ENCODE measurements at places on chromosomes 3 and 15.

DNA sequence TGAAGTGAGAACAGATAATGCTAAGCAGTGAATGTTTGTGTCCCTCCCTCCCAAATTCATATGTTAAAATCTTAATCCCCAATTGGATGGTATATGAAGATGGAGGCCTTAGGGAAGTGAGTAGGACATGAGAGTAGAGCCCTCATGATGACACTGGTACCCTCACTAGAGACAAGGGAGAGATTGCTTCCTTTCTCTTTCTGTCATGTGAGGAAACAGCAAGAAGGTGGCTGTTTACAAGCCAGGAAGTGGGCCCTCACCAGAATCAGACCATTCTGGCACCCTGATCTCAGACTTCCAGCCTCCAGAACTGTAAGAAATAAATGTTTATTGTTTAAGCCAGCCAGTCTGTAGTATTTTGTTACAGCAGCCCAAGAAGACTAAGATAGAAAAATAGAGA is 209.5 kb downstream of the SATB1 start:
- no peak for DNase-seq

- no peak for DNase-seq
Observed at GRCh38 chr3:41863024-41863423, 98.9 kb downstream of the ULK4 start.

GRCh38 chr3:52240886-52241370 is 2.0 kb upstream of the TWF2 start:
- DNase-seq = peak; percentile 37

DNA sequence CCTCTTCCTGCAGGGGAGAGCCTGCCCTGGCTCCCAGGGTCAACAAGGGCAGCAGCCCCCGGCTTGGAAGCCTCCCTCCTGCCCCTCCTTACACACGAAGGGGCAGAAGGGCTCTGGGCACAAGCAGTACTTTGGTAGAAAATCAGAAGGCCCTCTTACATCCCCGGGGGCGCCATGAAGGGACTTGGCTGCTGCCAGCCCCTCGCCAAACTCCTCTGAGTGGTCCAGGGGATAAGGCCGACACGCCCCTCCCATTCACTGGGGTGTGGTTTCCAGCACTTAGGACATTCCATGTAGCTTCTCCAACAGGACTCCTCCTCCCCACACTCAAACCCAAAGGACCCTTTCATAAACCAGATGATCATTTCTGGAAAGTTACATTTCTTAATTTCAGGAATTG is 1.2 kb upstream of the ST8SIA2 start:
- no peak for DNase-seq

DNA sequence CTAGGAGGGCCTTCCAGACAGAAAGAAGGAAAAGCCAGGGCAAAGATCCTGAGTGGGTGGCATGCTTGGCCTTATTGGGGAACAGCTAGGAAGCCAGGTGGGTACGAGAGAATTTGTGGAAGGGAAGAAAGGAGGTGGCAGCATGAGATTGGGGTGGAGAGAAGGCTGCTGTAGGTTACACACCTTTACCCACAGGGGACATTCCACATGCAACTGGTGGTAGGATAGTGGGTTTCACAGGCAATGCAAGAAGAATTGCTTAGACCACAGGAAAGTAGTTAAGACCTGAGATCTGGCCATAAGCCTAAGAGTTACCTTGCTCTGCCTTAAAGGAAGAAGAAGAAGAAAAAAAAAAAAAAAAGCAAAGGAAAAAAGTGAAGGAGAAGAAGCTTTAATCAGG is 19.8 kb downstream of the ANP32A start:
- no peak for DNase-seq

DNA sequence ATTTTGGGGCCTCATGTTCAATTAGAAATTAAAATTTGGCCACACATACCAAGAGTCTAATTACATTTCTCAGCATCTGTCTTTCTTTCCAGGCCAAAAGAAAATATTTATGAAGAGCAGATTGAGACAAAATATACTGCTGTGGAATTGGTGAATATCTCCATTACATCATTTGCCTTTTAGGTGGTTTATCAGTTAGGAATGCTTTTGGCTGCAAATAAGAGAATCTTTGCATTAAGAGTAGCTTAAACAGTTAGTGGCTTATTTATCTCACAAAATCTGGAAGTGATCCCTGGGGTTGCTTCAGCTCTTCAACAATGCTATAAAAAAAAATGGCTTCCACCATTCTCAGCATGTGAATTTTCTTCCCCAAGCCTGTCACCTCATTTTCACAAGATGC is 308.7 kb downstream of the MAGI1 start:
- DNase-seq = no peak

- DNase-seq = peak; percentile 6
Observed at GRCh38 chr15:42133886-42134502, 22.4 kb downstream of the PLA2G4F start.

DNA sequence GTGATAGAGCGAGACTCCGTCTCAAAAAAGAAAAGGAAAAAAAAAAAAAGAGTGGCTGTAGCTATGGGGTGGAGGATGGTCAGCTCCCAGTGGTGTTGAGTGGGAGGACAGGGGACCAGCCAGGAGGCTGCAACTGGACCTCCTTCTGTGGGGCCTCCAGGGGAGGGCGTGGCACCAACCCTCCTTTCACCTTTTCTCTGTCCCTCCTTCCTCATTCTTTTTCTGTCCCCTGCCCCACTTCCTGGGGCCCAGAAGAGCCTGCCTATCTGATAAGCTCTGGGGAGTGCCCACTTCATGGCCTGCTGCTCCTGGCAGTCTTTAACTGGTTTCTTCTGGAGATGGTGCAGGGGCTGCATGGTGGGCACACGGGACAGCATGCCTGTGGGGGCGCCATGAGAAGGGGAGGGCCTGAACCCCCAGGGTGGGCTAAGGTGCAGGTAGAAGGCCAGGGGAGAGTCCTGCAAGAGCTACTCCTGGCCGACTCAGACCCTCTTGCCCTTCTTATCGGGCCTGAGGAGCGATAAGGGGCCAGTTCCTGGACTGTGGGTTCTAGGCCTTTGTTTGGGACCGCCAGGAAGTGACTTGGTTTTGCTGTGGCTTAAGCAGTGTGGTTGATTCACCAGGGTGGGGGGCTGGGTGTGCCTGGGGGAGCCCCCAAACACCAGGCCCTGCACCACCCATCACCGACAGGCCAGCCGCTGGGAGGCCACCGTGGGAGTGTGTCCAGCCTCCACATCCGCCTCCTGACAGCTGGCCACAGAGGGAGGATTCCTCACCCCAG is 49.4 kb upstream of the FLNB start:
- no peak for DNase-seq

- no peak for DNase-seq
Observed at GRCh38 chr3:63727233-63727632, 74.8 kb downstream of the SNTN start.

DNA sequence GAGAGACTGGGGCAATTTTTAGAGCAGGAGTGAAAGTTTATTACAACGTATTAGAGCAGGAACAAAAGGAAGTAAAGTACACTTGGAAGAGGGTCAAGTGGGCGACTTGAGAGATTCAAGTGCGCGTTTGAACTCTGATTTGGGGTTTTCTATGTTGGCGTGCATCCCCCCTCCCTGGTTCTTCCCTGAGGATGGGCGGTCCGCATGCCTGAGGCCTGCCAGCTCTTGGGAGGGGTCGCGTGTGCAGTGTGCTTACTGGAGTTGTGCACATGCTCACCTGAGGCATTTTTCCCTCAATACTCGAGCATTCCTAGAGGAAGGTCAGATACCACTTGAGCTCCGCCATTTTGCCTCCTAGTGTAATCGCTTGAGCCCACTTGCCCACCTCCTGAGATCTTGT is 10.4 kb upstream of the CHAC1 start:
- no peak for DNase-seq

DNA sequence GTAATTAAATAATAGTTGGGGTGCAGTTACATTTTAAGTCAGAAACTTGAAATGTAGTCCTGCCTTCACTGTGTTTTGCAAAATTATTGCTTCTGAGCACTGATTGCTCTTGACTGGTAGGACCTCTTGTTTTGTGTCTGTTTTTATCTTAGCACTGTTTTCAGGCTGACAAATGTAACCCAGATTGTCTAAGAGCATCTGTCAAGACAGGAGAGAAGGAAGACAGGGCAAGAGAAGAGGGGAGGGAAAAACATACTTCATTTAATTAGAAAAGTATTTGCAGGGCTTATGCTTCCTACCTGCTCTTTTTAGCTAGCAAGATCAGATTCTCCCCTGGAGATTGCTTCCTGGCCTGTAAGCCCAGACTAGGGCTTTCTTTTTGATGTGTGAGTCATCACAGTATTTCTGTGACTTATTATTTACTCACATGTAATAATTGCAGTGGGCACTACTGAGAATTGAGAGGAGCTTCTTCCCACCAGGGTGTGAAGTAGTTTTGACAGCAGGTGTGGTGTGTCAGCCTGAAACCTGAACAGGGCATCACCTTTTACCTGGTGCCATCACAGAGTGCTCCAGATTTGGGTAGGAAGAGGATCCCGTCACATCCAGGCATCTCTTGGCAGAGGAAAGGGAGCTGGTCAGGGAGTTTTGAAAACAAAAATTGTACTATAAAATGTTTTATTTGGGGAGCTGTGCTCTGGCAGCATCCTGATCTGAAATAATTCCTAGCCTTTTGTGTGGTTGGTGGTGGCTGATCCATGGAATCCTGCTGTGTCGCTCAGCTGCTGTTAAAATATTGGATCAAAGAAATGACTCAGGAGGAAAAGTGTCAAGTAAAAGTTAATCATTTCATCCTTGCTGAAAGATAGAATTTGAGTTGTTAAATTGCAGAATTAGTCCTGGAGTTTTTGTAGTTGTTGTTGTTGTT is 98.2 kb downstream of the TMEM108 start:
- DNase-seq = peak; percentile 95

DNA sequence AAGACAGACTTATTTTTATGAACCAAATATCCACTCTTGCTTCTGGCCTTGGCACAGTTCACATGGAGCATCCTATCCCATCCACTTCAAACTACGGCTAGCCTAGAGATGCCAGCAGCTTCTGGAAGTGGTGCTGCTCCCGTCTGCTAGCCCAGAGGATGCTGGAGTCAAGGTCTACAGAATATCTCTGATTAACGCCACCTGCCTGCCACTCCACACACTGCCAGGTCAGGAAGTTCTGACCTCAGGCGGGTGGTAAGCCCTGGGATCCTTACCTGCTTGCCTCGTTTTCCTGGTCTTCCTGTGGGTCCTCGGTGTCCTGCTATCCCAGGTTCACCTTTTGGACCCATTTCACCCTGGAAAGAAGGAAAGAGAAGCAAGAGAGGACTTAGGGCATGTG is 42.9 kb downstream of the EAF1 start:
- DNase-seq = no peak

DNA sequence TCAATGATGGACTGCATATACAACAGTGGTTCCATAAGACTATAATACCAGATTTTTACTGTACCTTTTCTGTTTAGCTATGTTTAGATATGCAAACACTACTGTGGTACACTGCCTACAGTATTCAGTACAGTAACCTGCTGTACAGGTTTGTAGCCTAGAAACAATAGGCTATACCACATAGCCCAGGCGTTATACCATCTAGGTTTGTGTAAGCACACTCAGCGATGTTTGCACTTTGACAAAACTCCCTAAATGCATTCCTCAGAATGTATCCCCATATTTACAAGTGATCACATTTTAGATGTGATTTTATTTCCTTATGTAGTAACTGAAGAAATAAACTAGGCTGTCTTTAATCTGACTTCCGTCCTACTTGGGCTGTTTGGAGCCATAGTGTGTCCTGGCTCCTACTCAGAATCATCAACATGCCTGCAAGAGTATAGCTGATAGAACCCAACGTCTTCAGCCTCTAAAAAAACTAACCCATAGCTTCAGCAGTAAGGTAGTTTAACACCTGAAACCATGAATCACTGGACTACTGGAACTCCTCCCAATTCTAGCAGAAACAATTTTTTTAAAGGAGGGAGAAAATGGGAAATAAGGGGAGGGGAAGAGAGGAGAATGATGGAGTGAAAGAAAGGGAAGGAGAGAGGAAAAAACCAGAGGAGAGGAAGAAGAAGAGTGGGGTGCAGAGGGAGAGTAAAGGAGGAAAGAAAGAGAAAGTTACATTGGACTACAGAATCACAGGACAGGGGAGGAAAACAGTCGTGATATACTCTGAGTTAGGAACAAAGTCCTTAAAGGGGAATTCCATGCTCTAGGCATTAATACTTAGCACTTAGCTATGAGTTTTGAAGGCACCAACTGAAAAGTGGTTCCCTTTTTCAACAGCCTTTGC is 67.7 kb upstream of the PLXND1 start:
- peak; percentile 45 for DNase-seq

DNA sequence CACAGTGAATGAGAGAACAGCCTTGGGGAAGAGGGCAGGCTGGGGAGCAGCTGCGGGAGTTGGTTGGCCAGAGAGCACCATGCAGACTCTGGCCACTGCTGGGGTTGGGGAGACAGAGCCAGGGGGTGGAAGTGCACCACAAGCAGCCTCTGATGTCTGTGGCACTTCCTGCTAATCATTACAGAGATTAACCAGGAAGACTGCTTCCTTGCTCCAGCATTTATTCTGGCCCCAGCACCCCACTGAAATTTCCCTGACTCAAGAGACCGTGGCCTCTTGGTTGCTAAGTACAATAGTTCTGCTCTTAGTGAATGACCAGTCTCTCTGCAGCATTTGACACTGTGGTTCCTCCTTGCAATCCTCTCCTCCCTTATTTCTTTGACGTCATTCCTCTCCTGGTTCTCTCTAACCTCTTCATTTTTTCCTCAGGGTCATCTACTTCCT is 266.2 kb upstream of the ROPN1 start:
- peak; percentile 9 for DNase-seq

- no peak for DNase-seq
Observed at GRCh38 chr3:189841473-189842205, 210.4 kb downstream of the TP63 start.

DNA sequence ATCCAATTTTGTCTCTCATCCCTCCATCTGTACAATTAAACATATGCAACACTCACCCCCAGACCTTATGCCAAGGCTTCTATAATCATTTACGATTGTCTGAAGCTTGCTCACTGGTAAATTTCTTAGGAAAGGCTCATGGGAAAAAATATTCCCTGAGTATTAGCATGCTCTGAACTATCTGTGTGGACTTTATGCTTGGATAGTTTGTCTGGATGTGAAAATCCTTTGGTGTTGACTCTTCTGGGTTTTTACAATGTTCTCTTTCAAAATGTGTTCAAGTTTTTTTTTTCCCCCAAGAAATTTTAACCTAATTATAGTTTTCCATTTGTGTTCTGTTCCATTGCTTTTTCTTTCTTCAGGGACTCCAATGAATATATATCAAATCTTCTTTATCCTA is 19.9 kb upstream of the TTBK2 start:
- DNase-seq = no peak

GRCh38 chr3:10883478-10884234 is 67.6 kb downstream of the SLC6A11 start:
- DNase-seq = no peak

GRCh38 chr15:67018026-67018425 is 47.4 kb upstream of the SMAD3 start:
- DNase-seq = no peak

- no peak for DNase-seq
Observed at GRCh38 chr3:157067114-157067513, 92.8 kb downstream of the CCNL1 start.

GRCh38 chr3:39251576-39251975 is 28.3 kb downstream of the CX3CR1 start:
- no peak for DNase-seq

DNA sequence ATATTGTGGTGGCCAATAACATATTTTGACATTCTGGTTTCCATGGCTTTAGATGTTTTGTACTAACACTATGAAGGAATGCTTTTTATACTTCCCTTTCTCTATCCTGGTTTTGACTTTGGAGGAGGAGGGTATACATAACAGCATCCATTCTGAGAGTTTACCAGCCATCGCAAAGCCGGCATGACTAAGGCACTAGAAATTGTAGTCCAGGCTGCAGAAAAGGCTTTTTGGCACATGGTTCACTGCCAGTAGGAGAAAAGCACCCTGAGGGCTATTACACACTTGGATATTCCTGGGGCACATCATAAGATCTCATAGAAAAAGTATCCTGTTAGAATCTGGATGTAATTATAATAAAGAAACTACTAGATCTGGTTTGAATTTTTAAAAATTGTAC is 101.8 kb downstream of the STT3B start:
- DNase-seq = no peak
